Stimulated activated naive B cell treated with anti-CD40 and anti-IgM and Interleukin-4, amounts not matched to agents 10 μg/mL and 1 μg/mL and 100 μg/mL, for 72 hours (primary cell): ENCODE measurements at places on chromosomes 5 and 9.

DNA sequence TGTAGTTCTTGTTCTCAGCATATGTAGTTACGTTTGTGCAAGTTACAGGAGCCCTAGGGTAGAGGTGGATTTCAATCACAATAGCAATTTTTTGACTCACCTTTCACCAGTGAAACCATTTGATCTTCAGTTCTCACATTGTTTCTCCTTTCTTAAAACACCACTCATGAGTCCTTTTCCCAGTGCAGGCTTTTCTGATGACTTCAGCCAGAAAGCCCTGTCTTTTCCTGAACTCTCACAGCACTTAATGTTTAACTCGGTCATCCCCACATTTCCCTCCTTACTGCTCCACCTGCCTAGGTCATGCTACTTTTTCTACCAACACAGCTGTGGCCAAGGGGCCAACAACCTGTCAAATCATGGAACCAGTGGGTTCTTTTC is 37.9 kb downstream of the ARHGEF28 start:
- H3K27me3 ChIP-seq = peaks cover 11% of the 10 kb centered on the region
- no peaks in the 10 kb centered on the region for H3K36me3 ChIP-seq
- no peaks in the 10 kb centered on the region for H3K4me1 ChIP-seq
- no peak overlapping the region for H3K4me3 ChIP-seq
- no peak for DNase-seq

DNA sequence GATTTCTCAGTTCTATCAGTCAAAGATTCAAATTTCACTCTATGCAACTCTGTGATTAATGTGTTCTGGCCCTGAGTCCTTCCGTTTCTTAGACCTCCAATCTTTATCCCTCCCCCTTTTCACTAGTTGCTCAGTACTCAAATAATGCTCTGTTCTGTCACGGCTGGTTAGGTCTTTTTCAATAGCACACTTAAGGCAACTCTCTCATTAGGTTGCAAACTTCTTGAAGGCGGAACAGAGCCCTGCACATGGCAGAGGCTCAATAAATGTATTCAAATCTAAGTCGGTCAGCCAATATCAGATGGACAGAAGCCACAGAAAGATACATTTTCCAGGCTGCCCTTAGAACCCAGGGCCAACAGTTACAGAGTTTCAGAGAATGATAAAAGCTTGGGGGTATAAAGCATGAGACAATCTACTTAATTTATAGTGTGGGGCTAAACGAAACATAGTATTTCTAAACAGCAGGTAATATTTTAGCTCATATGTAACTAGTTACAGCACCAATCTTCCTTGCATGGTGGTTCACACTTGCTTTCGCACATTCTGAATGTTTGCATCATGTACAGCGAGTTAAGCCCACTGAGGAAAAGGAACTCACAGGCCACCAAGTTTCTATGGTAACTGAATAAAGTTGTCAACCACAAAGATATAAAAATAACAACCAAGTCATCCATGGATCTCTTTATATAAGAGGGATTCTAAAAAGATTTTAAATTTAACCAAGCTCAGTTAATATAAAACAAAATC is 67.1 kb upstream of the GOLPH3 start:
- no peak overlapping the region for H3K27ac ChIP-seq
- peaks cover 45% of the 10 kb centered on the region for H3K36me3 ChIP-seq
- DNase-seq = no peak
- H3K27me3 ChIP-seq = no peaks in the 10 kb centered on the region

DNA sequence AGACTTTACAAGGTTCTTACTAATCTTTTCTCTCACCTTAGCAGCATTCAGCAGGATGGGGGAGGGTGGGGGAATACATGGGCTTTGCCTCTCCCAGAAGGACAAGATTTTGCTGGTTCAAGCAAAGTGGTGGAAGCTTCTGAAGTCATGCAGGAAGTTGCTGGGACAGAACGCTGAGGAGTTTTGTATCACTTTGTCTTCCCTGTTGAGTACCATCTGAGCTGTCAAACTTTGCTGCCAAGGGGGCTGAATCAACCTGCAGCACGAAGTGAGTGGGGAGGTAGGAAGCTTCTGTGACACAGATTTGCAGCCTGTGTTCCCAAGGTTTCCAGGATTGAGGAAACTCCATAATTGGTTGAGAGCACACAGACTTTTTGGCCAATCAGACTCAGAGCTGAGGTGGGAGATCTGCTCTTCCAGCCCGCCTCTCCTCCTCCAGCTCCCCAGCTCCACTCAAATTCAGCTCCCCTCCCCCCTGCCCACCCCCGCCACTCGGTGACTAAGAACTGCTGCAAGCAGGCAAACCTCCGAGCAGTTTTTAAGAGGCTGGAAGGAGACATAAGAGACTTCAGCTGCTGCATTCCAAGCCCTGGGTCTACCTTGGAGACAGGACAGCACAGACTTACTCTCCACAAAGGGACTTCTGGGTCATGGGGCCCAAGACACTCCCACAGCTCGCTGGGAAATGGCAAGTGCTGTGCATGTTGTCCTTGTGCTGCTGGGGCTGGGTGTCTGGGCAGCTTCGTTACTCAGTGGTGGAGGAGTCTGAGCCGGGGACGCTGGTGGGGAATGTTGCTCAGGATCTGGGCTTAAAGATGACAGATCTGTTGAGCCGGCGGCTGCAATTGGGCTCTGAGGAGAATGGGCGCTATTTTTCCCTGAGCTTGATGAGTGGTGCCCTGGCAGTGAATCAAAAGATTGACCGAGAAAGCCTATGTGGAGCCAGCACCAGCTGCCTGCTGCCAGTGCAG is at the start of gene PCDHGC5:
PCDHGC5 (plus strand) TSS at position 491 of the 971 bp plus-strand sequence; CDS start at position 651, 160 bp downstream.
- H3K36me3 ChIP-seq = no peaks in the 10 kb centered on the region
- peaks cover 83% of the 10 kb centered on the region for H3K27me3 ChIP-seq
- H3K4me3 ChIP-seq = no peak within 1 kb of the TSS
- DNase-seq = no peak
- peaks cover 18% of the 10 kb centered on the region for H3K4me1 ChIP-seq
- no peak within 1 kb of the TSS for H3K27ac ChIP-seq

- H3K27me3 ChIP-seq = peaks cover 13% of the 10 kb centered on the region
- peaks cover 2% of the 10 kb centered on the region for H3K36me3 ChIP-seq
- DNase-seq = no peak
- H3K4me3 ChIP-seq = no peak overlapping the region
- no peak overlapping the region for H3K27ac ChIP-seq
Measured at GRCh38 chr9:113851873-113852272, 24.2 kb upstream of the ZNF618 start.

DNA sequence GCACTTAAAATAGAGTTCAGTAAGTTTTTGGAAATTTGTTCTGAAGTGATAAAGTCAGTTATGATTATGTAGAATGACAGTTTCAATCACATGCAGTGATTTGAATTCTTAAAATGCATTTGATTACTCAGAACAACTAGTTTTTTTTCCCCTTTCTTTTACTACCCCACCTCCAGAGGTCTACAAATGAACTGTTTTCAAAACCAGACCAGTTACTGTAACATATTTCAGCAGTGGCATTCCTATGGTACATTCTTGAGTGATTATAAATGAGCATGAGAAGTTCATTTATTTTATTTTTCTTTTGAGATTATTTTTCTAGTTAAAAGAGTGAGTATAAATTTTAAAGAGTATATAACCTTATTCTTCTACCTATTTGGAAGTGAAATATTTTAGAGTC is 71.6 kb downstream of the NNT start:
- no peaks in the 10 kb centered on the region for H3K27me3 ChIP-seq
- H3K27ac ChIP-seq = no peak overlapping the region
- H3K4me3 ChIP-seq = no peak overlapping the region
- H3K4me1 ChIP-seq = peaks cover 4% of the 10 kb centered on the region

DNA sequence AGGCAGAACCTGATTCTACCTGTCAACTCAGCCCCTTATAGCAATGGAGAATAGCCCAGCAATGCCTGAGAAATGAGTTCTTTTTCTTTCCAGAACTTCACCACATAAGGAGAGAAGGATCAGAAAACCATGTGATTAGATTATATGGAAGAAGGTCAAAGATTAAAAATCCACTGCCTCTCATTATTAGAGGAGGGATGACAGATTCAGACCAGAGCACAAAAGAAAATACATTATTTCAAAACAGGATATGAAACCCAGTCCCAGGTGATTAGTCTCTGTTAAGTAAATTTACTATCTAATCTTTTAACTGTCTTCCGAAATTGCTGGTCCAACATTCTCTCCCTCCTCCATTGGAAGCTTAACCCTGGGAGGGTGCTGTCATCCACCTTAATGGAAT is 322.4 kb downstream of the SLIT3 start:
- peaks cover 23% of the 10 kb centered on the region for H3K27me3 ChIP-seq
- H3K4me1 ChIP-seq = no peaks in the 10 kb centered on the region
- H3K27ac ChIP-seq = no peak overlapping the region
- no peak overlapping the region for H3K4me3 ChIP-seq

- DNase-seq = no peak
- H3K27ac ChIP-seq = no peak overlapping the region
Measured at GRCh38 chr5:14557203-14557770, 24.3 kb upstream of the OTULINL start.

- DNase-seq = no peak
- no peaks in the 10 kb centered on the region for H3K27me3 ChIP-seq
- peaks cover 2% of the 10 kb centered on the region for H3K36me3 ChIP-seq
Measured at GRCh38 chr9:27535701-27536118, 6.1 kb upstream of the MOB3B start.

- DNase-seq = no peak
- no peak overlapping the region for H3K27ac ChIP-seq
- peaks cover 7% of the 10 kb centered on the region for H3K36me3 ChIP-seq
- no peak overlapping the region for H3K4me3 ChIP-seq
- H3K4me1 ChIP-seq = no peaks in the 10 kb centered on the region
Measured at GRCh38 chr5:32222723-32223470, 48.8 kb upstream of the GOLPH3 start.

GRCh38 chr9:25864509-25864908 is 186.3 kb upstream of the TUSC1 start:
- no peaks in the 10 kb centered on the region for H3K27me3 ChIP-seq
- no peak for DNase-seq
- H3K27ac ChIP-seq = no peak overlapping the region

DNA sequence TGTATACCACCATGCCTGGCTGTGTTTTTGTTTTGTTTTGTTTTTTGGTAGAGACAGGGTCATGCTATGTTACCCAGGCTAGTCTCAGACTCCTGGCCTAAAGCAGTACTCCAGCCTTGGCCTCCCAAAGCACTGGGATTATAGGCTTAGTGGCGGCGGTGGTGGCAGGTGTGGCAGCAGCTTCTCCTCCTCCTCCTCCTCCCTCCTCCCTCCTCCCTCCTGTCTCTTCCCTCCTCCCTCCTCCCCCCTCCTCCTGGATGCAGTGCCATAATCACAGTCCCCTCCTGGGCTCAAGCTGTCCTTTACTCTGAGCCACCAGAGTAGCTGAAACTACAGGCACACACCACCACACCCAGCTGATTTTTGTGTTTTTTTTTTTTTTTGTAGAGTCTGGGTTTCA is 71.2 kb downstream of the UHRF2 start:
- H3K4me3 ChIP-seq = no peak overlapping the region
- H3K4me1 ChIP-seq = no peaks in the 10 kb centered on the region
- H3K27ac ChIP-seq = no peak overlapping the region
- no peak for DNase-seq
- H3K27me3 ChIP-seq = no peaks in the 10 kb centered on the region

GRCh38 chr5:16392718-16393117 is 72.9 kb downstream of the ZNF622 start:
- H3K36me3 ChIP-seq = no peaks in the 10 kb centered on the region
- no peak for DNase-seq
- H3K4me3 ChIP-seq = no peak overlapping the region
- no peaks in the 10 kb centered on the region for H3K4me1 ChIP-seq
- no peaks in the 10 kb centered on the region for H3K27me3 ChIP-seq
